ENCODE measurements at places on chromosomes 1 and 21.

- DNase-seq, result peak; percentile 93
Observed at GRCh38 chr1:93579891-93580290, 101.7 kb downstream of the BCAR3 start.

- DNase-seq, result peak; percentile 48
Observed at GRCh38 chr1:42777852-42778251, 6.9 kb upstream of the TMEM269 start.

- no peak for DNase-seq
Observed at GRCh38 chr1:7678491-7679158, 92.5 kb upstream of the VAMP3 start.

- DNase-seq, result no peak
Observed at GRCh38 chr1:224298346-224299330, 31.3 kb downstream of the NVL start.

- DNase-seq, result peak; percentile 62
Observed at GRCh38 chr1:119353836-119354235, 14.7 kb upstream of the HAO2 start.

- no peak for DNase-seq
Observed at GRCh38 chr1:39695016-39695415, 3.8 kb upstream of the HPCAL4 start.

GRCh38 chr1:12124693-12125421, 41.9 kb upstream of the TNFRSF1B start:
- DNase-seq, result peak; percentile 70

- no peak for DNase-seq
Observed at GRCh38 chr21:15421441-15421881, 308.3 kb upstream of the USP25 start.

Data from AG10803 (cell line).